ENCODE measurements at places on chromosomes 2 and 18.

DNA sequence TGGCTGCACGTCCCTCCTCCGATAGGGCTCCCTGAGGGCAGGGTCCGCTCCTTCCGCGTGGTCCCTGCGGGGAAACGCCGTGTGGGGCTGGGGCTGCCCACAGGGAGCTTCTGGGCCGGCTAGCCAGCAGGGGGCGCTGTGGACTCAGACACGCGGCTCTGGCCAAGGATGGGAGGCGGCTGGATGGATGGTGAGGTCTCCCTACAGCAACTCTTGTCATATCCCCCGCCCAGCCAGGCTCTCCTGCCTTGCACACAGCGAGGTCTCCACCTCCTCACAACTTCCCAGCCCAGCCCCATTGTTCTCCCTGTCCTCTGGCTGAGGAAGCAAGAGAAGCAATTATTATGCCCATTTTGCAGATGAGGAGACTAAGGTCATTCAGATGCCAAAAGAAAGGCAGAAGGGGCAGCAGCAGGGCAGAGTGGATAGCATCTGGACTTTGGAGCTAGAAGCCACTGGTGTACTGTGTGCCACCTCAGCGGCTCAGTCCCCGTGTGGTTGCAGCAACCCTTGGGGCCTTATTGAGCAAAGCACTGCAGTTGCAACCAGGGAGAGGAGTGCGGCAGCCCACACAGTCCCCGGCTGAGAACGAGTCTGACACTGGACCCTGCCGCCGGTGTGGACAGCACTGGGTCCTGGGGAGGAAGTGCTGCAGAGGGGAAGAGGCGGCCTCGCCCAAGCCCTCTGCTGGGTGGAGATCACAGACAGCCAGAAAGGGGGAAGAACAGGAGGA lies 99.0 kb downstream of the ZFP36L2 start:
- peak; percentile 94 for DNase-seq

- DNase-seq, result no peak
Measured at GRCh38 chr2:120857422-120857821, 121.8 kb downstream of the GLI2 start.

DNA sequence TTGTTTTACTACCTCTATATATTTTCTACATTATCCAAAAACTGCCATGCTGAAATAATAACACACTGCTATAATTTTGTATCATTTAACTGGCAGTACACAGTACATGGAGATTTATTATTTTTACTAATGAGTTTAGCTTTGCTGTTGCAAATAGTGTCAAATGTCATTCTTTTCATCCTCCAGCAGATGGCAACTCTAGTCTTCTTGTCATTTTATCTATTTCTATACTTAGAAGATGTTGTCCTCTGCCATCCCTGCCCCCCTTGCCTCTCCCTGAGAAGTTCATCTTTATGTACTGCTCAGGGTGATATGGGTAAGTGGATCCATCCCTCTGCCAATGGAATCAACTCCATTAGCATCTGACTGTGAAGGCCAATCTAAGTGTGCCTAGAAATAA lies 21.7 kb upstream of the LRRTM1 start:
- no peak for DNase-seq

GRCh38 chr2:74009577-74009976 lies 24.9 kb downstream of the TET3 start:
- no peak for DNase-seq

- DNase-seq, result peak; percentile 91
Measured at GRCh38 chr2:177263451-177264208, 897 bp downstream of the NFE2L2 start.

DNA sequence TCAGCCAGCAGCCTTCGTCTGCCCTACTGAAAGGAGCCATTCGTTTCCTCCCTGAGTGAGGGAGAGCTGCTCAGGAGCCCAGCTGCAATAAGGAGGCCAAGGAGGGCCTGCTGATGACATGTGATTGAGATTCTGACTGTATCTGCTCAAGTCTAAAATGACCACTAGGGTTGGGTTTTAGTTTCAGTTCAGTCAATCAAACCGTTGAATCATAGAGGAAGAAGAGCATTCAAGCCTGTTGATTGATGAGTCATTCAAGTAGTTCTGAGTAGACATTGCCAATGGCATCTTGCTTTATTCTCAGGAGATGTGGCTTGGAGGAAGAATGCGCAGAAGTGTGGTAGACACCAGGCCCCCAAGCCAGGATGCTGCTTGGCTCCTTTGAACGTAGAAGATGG lies 19.9 kb upstream of the BCL2L11 start:
- no peak for DNase-seq

- DNase-seq, result no peak
Measured at GRCh38 chr2:206040525-206040924, 45.4 kb downstream of the INO80D start.

Measured in T-cell (primary cell).